Activated CD8-positive, alpha-beta memory T cell treated with anti-CD3 and anti-CD28 coated beads for 4 hours (primary cell): ENCODE measurements at places on chromosomes 6 and 20.

- no peak for DNase-seq
These were observed 1.7 kb upstream of the CST4 start for GRCh38 chr20:23690581-23690980.

DNA sequence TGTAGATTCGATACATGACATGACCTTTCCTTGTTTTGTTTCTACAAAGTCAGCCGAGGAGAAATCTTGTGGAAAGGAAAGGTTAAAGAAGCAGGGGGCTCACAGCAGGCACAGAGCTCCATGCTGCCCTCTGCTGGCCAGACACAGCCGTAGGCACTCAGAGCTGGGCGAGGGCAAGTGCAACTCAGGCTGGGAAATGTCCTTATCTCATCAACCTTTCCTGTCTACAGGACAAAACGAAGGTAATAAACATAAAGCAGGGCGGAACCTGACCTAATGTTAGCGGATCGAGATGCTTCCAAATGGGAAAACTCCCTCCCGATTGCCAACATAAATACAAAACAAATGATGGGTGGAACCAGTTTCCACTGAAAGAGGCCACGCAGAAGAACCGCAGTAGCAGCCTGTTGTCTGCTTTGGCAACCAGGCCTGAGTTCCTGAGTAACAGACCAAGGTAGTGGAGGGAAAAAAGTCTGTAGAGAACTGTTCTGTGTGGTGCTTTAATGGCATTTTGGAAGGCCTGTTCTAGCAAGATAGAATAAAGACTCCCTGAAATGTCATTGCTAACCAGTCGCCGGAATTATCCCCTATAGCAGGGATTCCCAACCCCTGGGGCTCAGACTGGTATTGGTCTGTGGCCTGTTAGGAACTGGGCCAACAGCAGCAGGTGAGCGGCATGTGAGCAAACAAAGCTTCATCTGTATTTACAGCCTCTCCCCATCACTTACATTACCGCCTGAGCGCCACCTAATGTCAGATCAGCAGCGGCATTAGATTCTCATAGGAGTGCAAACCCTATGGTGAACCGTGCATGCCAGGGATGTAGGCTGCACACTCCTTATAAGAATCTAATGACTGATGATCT is 85.2 kb downstream of the MBOAT1 start:
- DNase-seq, result peak; percentile 8

GRCh38 chr6:153511896-153512496 is 380.9 kb upstream of the RGS17 start:
- no peak for DNase-seq

GRCh38 chr6:21005816-21006570 is 471.7 kb downstream of the CDKAL1 start:
- no peak for DNase-seq

- no peak for DNase-seq
These were observed 68.2 kb downstream of the TBX18 start for GRCh38 chr6:84696166-84696565.

DNA sequence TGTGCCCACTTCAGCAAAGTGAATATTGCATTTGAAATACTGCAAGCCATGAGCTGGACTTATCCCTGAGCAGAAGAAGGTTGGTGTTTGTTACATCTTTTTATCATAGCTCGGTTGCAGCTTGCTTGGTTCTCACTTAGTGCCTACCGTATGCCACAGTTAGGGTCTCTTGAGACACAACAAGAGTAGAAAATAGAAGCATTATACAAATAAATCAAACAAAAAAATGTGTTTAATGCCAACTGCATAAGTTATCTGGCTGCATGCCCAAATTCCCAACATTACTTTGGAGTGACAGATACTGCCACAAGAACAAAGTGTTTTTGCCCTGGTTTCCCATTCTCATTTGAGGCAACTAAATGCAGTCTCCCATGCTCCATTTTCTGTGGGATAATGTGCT is 53.9 kb upstream of the LAMP5 start:
- DNase-seq, result no peak

DNA sequence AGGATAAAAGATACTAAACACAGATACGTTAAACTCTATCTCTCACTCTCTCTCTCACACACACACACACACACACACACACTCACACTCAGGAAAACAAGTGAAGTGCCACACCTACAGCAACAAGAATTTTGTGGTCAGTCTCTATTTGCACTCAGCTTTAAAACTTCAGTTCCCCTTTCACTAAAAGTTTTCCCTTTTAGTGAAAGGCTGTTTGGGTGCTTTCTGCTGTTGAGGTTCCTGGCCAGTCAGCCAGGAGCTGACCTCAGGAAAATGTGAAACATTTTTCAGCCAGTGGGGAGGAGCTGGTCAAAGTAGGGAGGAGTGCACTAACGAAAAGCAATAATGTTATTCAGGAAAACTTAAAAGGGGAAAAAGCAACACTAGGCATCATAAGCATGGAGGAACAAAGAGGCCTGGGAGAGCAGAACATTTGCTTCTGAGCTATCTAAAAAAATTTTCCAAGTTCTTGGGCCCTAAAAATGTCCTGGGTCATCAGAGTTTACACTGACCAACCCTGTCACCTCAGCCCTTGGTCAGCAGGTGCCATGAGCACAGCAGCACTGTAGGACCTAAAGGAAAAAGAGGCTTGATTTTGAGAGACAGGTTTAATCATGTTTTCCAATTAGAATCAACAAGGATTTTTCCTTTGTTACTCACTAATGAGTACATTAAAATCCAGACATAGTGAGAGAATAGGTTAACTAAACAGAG is 30.7 kb upstream of the NT5E start:
- no peak for DNase-seq

DNA sequence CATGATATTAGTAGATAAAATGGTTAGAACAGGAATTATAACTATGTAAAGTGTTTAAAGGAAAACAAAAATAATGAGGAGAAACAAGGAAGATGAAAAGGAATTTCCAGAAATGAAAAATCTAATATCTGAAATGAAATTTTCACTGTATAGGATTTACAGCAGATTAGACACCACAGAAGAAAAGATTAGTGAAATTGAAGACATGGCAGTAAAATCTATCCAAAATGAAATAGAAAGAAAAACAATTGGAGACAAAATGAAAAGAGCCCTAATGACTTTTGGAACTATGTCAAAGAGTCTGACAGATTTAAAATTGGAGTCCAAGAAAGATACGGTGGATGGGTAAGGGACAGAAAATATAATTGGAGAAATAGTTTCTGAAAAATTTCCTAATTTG is 174.2 kb downstream of the AKAP7 start:
- DNase-seq, result no peak

DNA sequence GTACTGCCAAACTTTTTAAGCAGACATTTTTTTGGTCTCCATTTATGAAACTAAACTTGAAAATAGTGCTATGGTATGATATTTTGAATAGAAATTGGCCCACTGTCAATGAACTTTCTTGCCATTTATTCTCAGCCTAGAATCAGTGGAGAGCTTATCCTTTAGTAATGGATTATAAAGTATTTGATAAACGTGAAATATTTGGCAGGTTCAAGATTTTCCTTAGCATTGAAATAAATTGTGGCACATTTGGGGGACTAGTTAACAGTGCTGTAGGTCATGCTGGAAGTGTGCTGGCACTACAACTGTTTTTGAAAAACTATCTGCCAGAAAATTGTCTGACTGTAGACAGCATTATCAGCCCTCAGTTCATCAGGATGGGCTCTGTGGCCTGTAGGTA is 2.1 kb downstream of the PRSS35 start:
- DNase-seq, result no peak

DNA sequence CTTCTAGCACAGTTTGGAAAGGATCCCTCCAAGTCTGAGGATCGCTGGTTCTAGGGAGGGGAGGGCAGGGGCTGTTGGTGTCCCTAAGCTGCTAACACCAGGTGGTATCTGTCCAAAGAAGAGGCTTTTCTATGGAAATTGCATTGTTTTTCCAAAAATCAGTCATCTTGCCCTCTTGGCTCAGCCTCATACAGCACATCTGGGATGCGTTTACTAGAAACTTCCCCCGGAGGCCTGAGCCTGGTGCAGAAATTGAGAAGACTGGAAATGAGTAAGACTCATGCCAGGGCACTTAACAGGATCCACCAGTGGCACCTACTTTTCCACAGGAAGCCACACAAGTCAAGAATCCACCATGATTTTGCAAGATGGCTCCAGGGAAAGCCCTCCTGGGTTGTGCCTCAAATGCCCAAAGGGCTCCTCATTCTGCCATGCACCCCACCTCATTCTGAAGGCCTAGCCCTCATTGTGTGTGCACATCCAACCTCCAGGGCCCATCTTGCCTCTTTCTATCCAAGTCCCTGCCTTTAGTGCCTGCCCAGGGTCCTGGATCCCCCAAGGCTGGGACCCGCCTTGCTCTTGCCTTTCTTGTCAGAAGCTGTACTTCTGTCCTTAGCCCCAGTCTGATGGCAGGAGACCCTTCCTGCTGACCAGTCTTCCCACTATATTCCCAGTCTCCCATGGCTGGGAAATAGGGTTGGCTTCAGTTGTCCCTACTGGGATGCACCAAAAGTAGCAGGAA is 97.6 kb downstream of the MRPL14 start:
- no peak for DNase-seq

DNA sequence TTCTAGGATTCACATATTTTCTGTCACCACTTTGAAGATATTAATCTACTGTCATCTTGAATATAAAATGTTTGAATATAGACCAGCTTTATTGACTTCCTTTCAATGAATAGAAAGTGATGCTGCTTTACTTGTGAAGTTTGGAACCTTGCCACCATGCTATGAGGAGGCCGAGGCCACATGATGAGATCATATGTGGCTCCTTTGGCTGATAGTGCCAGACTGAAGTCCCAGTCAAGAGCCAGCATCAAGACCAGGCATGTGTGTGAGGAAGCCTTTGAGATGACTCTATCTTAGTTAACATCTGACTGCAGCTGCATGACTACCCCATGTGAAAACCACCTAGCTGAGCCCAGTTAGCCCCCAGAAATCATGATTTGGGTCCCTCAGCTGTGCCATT is 169.5 kb downstream of the OTOR start:
- DNase-seq, result no peak

DNA sequence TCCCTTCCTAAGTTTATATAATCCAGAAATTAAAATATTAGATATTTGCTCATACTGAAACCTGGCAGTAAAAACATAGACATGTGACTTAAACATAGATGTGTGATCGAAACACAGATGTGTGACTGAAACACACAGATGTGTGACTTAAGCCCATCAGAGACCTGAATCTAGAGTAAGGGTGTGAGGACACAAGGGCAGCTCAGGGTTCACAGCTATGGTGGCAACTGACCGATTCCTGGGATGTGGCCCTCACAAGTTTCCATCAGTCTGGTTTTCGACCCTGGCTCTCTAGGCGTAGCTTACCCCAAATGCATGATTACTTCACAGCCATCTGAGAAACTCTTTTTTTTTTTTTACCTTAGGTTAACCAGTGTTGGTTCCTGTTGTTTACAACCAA is 137.0 kb downstream of the NRN1 start:
- no peak for DNase-seq

DNA sequence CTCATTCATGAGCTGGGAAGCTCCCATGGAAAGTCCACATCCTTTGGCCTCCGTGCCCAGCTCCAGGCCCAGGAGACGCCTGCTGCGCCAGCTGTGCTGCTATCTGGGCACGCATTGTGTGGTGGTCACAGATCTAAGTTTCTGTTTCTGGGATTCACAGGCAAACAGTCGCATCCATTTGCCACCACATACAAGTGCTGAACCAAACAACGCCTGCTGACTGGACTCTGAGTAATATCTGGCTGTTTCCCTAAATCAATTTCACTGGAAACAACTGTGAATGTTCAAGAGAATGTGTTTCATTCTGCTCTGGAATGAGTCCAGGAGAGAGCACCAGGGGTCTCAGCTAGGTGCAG is 45.5 kb downstream of the IRF4 start:
- no peak for DNase-seq

- no peak for DNase-seq
These were observed 20.8 kb upstream of the SIRT5 start for GRCh38 chr6:13553646-13554045.

GRCh38 chr6:44915111-44915510 is 413.0 kb upstream of the RUNX2 start:
- DNase-seq, result no peak

DNA sequence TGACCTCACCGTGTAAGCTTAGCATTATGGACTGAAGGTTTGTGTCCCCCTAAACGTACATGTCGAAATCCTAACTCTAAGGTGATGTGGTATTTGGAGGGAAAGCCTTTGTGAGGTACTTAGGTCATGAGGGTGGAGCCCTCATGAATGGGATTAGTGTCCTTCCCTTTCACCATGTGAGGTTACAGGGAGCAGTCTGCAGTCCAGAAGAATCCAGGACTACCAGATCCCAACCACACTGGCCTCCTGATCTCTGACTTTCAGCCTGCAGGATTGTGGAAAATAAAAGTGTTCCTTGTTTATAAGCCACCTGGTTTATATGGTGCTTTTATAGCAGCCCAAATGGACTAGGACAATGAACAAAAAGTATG is 73.4 kb downstream of the ZBTB2 start:
- no peak for DNase-seq

DNA sequence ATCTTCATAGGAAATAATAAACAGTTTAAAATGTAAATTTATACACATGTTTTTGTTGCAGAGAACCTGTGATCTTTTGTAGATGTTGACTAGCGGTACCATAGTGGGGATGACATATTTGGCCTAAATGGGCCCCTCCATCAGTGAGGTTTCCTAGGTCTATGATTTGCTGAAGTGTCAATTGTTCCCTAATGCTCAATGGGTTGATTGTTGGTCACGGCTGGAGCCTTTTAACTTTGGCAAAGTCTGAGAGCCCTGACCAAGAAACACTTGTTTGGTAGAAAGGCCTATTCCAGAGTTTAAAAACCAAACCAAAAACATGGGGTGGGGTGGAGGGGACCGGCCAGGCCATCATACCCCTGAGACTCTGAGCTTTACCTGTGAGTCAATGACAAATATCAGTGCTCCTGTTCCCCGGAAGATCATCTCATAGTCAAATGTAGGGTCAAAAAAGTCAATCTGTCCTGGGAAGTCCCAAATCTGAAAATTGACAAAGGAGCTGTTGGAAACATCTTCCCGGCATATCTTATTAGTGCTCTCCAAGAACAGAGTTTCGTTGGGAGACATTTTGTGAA is 25.1 kb downstream of the RRAGD start:
- DNase-seq, result no peak

GRCh38 chr6:35327349-35328027 is 14.9 kb upstream of the PPARD start:
- DNase-seq, result peak; percentile 60

GRCh38 chr6:69026243-69026642 is 391.2 kb downstream of the ADGRB3 start:
- no peak for DNase-seq

DNA sequence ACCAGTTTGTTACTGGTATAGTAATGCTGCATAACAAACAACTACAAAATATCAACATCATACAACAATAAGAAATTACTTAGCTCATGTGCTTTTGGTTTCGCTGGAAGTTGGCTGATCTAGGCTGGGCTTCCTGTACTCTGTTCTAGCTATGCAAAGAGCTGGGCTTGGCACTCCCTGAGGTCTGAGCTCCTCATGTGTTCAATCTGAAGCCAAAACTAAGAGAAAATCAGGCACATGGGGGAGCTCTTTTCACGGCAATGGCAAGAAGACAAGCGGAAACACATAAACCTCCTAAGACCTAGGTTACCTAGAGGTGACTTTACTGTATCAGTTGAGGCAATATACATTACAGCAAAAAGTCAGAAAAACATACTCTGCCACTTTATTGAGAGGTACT is 574.2 kb downstream of the KHDRBS2 start:
- DNase-seq, result no peak

- no peak for DNase-seq
These were observed 33.7 kb upstream of the HIVEP1 start for GRCh38 chr6:11978169-11978987.
